IPS-NIHi11 (cell line): ENCODE measurements at places on chromosomes 11 and 22.

- DNase-seq = no peak
Measured at GRCh38 chr11:65452806-65453490, 30.4 kb downstream of the NEAT1 start.

DNA sequence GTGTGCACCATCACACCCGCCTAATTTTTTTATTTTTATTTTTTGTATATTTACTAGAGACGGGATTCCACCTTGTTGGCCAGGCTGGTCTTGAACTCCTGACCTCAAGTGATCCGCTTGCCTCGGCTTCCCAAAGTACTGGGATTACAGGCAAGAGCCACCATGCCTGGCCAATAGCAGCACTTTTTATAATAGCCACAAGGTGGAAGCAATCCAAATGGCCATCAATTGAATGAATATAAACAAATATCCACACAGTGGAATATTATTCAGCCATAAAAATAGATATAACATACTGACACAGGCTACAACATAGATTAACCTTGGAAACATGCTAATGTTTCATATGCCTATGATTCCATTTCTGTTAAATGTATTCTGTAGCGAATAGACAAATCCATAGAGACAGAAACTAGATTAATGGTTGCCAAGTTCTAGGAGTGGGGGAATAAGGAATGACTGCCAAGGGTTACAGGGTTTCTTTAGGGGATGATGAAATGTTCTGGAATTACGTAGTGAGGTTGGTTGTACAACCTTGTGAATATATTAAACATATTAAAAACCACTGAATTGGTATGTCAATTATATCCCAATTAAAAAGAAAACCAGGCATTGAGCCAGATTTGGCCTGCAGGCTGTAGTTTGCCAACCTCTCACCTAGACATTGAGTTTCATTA lies 4.8 kb downstream of the VPS51 start:
- no peak for DNase-seq

DNA sequence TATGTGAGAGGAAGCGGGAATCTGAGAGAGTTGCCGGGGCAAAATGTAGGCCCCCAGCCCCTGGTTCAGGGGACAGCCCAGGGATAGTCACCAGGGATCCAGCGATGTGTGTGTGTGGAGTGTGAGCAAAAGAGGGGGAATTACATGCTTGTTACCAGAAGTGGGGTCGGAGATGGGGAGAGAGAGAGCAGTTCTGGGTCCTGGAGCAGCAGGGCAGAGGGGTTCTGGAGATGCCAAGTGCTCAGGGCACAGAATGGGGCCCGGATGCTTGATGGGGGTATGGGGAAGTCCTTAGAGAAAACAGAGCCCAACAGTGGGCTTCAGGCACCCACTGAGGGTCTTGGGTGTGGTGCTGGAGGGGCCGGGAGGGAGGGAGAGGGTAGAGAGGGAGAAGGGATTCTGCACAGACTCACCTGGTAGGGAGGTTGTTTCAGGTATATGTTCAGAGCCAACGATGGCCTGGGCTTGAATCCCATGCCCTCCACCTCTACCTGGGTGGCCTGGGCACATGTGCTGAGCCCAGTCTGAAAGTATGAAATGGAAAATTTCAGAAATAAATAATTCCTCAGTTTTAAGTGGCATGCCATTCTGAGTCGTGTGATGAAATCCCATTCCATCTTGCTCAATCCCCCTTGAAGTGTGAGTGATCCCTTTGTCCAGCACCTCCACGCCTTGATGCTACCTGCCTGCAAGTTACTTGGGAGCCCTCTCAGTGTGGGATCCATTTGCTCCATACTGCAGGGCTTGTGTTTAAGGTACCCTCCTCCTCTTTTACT lies 12.4 kb downstream of the SMIM38 start:
- no peak for DNase-seq

- DNase-seq = no peak
Measured at GRCh38 chr11:127226949-127227348, 226.4 kb upstream of the KIRREL3 start.

DNA sequence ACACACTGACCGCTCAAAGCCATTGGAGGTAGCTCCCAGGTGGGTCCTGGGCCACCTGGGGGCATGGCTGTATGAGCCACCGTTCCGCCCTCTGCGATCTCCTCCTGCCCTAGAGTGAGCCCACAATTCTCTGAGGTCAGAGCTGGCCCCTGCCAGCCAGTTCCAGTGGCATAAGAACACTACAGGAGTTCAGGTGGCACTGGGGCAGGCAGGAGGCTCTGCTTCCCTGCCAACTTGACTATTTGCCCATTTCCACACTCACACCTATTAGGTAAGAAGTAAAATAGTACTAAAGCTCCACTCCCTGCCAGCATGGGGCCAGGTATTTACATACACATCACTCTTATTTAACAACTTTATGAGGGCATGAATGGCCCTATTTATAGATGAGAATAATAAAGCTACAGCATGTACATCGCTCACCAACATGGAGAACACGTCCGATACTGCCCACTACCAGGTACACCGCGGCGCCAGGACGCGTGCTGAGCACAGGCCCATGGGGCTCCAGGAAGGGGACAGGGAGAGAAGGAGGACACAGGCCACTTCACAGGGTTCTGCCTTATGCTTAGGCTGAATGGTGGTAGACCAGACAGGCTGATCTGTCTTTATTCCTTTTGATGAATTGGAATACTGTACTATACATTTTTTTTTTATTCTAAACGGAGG lies 26.2 kb downstream of the PISD start:
- peak; percentile 2 for DNase-seq

- DNase-seq = no peak
Measured at GRCh38 chr11:94501522-94501921, 7.7 kb downstream of the ANKRD49 start.

DNA sequence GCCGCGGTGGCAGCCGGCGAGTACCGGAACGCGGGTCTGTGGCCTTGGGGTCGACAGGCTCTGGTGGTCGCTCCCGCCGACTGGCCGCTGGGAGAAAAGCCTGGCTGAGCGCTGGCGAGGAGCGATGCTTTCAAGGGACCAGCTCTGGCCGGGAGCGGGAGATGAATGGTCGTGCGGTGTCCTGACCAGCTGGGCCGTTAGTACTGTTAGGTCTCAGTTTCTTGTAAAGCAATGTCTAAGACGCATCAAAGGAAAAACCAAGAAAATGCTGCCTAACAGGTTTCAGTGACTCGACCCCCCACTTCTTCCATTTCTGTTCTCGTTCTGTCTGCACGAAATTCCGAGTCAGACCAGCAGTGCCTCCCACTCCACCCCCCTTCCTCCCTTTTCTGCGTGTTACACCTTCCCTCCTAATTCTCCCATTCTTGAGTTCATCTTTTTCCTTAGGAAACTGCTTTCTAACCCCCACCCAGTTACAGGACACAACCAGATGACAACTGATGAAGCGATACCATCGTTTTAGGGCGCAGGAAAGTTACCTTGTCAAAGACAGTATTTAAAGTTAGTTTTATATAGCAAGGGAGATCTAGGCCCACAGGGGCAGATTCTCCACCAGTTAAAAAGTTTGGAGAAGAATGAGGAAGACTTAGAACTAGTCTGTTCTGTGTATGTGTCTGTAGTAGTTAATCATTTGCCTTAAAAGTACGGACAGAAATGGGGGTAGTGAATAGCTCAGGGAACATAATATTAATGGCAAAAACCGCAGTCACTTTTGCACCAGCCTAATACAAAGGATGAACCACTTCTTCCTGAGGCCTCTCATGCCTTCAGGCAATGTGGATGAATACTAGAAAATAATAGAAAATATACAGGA lies 1.0 kb downstream of the CUL5 start:
- DNase-seq = no peak
